ENCODE measurements at places on chromosomes 12 and 14.

DNA sequence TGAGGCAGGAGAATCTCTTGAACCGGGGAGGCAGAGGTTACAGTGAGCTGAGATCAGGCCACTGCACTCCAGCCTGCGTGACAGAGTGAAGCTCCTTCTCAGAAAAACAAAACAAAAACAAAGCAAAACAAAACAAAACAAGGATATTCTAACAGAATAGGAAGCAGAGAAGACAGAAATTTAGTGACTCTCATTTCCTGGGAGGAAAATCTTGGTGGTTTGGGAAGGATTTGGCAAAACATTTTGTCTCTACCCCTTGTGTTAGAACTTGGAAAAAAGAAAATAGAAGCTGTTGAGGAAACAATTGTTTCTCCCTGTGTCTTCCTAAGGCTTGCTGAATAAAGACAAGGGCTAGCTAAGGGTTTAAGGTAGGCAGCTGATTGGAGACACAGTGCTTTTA is 79.7 kb upstream of the PTPRR start:
- no peak for DNase-seq

GRCh38 chr14:56063131-56063530 is 55.1 kb upstream of the PELI2 start:
- no peak for DNase-seq

GRCh38 chr14:23513005-23513817 is 38.4 kb downstream of the ZFHX2 start:
- DNase-seq = no peak

GRCh38 chr12:117384735-117385134 is 23.3 kb upstream of the NOS1 start:
- DNase-seq = no peak

DNA sequence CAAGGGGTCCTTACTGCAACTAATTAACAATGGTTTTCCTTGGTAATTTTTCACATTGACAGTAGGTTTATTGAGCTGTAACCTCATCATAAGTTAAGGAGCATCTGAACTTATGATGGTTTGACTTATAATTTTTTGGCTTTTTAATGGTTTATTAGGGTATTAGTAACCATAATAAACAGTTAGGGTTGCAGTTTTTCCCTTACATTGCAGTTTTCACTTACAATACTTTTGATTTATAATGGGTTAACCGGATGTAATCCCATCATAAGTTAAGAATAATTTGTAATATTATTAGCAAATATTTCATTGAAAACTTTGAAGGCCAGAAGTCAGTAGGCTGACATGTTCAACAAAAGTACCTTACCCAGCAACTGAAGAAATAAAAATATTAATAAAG is 811.6 kb downstream of the TRHDE start:
- no peak for DNase-seq

DNA sequence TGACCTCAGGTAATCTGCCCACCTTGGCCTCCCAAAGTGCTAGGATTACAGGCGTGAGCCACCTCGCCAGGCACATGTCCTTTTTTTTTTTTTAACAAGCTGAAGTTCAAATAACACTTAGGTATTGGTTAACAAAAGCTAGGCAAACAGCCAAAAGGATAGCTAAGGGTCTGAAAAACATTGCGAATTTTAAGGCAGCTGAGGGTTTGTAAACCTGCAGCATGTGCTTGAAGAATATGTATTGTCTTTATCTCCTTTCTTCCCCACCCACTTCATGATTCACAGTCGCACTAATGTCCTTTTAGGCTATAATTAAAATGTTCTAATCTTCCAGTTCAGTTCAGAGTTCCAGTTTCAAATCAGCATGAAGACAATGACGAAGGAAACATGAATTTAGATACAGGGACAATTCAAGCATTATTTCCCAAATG is 30.1 kb upstream of the CERS5 start:
- no peak for DNase-seq

DNA sequence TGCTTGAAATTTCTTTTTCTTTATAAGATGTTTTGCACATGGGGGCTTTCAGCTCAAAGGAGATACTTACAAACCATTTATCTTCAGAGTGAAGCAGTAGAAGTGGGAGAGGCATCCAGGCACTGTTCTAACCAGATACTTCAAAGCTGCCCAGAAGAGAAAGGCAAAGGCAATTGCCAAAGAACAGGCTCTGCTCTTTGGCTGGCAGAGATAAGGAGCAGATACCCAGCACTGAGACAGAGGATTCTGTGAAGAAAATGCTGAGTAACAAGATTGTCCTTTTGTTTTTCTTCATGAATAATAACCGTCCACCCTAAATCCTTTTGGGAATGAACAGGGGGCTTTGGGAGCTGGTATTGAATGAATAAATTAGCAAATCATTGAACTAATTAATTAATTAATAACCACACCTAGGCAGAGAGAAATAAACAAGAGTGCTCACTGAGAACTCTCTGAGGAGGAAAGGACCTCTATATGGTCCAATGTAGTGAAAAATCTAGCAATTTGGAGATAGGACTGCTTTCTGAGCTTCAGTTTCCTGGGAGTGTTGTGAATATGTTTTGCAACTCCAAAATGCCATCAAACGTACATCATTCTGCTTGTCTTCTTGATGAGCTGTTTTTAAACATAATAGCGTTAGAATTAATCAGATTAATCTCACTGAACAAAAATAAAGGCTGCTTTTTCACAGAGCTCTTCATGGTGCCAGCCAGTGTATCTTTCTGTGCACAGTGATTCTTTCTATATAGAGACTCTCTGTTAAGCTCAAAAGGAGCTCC is 192.8 kb upstream of the AMIGO2 start:
- no peak for DNase-seq

- no peak for DNase-seq
Measured at GRCh38 chr12:47946413-47947323, 16.7 kb upstream of the TMEM106C start.

DNA sequence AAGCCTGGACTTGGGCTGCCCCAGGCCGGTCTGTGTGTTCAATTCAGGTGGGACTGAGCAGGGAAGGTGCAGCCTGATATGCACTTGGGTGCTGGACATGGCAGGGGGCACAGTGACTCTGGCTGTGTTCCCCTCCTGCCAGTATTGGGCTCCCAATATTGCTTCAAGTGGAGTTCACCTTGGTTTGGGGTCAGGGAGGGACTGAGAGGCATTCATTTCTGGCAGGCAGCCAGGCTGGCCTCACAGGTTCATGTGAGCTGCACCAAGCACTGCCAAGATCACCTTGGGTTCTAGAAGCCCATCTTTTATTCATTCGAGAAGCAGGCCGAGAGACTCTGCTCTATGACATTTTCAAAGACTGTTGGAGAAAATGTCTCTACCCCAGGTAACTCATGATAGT is 245.0 kb downstream of the CHST11 start:
- DNase-seq = no peak

DNA sequence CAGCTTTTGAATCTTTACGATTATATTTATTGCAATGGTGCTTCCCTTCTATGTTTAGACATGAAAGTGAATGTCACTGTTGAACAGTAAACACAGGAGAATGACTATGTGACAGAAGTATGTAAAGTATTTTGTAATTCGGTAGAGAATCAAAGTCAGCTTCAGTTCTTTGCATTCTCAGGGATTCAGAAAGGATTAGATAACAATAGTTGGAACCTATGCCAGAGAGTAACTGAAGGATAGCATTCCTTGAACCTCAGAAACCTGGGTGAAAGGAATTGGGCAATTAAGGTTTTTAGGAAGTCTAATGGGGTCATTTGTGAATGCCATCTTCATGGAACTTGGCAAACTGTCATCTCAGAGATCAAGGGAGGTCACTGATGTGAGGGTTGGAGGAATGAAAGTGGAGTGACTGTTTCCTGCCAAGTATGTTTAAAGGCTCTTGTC is 305.3 kb upstream of the DDHD1 start:
- DNase-seq = no peak

DNA sequence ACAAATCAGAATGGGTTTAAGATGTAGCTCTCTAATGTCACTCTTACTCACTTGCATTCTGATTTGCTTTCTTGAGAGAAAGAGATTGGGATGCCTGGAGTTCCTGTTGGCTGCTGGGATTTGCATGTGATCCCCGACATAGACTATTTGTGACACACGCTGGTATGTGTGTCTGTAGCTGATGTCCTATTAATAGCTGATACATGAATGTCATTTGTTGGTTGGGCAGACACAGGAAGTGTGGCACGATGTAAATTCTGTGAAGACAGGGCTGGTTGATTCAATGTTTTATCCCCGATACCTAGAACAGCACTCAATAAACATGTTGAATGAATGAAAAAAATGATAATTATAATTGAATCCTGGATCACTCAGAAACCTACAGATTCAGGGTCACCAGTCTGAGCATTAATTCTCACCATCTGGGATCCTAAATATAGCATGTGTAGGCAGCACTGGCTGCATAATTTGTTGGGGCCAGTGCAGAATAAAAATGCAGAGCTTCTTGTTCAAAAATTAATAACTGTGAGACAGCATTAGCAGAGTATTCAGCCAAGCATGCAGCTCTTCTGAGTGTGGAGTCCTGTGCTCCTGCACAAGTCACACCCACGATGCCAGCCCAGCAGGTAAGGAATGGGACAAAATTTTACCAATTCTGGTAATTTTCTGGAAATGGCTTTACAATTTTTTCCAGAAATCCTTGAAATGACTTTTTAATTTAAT is 35.5 kb upstream of the SOCS2 start:
- DNase-seq = no peak

Data from CD4-positive, alpha-beta T cell treated with Interleukin-6 for 4 hours (primary cell).